ENCODE measurements at places on chromosomes 5 and 9. TPM values are rescaled to one million over a fixed set of nuclear protein-coding genes. Genes with fewer than 3 reads are reported as not detected.

SLC36A2 gene
- total RNA-seq: 0.75 TPM

MEIKIN gene
- total RNA-seq: not detected

INSYN2B gene
- not detected for total RNA-seq

IFNA14 gene
- total RNA-seq: not detected

RASEF gene
- total RNA-seq: not detected

RMND5B gene
- total RNA-seq: 81.6 TPM

PHF24 gene
- not detected for total RNA-seq

AK8 gene
- total RNA-seq: not detected
